ENCODE measurements at places on chromosomes 2 and 18. TPM values are rescaled to one million over a fixed set of nuclear protein-coding genes. Genes with fewer than 3 reads are reported as not detected.

DNA sequence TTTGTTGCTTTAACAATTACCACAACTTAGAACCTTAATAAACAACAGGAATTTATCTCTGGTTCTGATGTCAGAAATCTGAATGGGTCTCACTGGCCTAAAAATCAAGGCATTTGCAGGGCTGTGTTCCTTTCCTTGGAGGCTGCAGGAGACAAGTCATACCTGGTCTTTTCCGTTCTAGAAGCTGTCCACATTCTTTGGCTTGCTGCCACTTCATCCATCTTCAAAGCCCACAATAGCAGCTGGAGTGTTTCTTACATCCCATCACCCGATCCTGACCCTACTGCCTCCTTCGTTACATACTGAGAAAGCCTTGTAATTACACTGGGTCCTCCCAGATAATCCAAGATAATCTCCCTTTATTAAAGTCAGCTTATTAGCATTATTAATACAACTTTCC is 18.1 kb downstream of the NETO1 start:
- no peak overlapping the region for H3K27ac ChIP-seq
- H3K4me1 ChIP-seq = no peaks in the 10 kb centered on the region
- DNase-seq = no peak
- no peaks in the 10 kb centered on the region for H3K27me3 ChIP-seq
- H3K36me3 ChIP-seq = no peaks in the 10 kb centered on the region

LINC00305 gene
- not detected for total RNA-seq

- no peak for DNase-seq
- H3K4me3 ChIP-seq = no peak overlapping the region
- H3K4me1 ChIP-seq = no peaks in the 10 kb centered on the region
- no peak overlapping the region for H3K27ac ChIP-seq
- no peaks in the 10 kb centered on the region for H3K36me3 ChIP-seq
Observed at GRCh38 chr2:41142478-41142877, 690.6 kb upstream of the SLC8A1 start.

FOXI3 gene
- total RNA-seq = not detected

DNA sequence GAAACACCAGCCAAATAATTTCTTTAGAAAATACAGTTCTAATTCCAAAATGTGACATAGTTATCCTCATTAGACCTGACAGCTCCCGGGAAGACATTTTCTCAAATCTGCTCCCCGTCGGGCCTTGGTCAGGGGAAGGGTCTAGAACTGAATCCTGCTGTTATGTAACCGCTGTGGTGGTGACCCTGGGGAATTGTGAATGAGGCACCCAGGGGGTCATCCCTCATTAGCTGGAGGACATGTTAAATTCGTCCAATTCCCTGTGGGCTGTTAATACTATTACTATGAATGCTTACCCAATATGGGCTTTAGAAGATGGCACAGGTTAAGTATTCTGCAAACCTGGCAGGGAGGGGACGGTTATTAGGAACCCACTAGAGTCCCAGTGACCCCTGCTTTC is 11.8 kb downstream of the CPLX4 start:
- no peak overlapping the region for H3K27ac ChIP-seq
- peaks cover 38% of the 10 kb centered on the region for H3K27me3 ChIP-seq
- DNase-seq = no peak
- H3K4me1 ChIP-seq = peaks cover 4% of the 10 kb centered on the region
- H3K4me3 ChIP-seq = no peak overlapping the region

PLGLB2 gene
- 1.3 TPM for total RNA-seq

- H3K27me3 ChIP-seq = no peaks in the 10 kb centered on the region
- H3K4me3 ChIP-seq = no peak overlapping the region
- H3K27ac ChIP-seq = peak overlapping the region; percentile 85
- no peak for DNase-seq
- H3K36me3 ChIP-seq = no peaks in the 10 kb centered on the region
- peaks cover 31% of the 10 kb centered on the region for H3K4me1 ChIP-seq
Observed at GRCh38 chr2:231318954-231319353, 76.6 kb upstream of the B3GNT7 start.

GRCh38 chr18:11368020-11368419 is 218.7 kb upstream of the PIEZO2 start:
- H3K36me3 ChIP-seq = no peaks in the 10 kb centered on the region
- peaks cover 6% of the 10 kb centered on the region for H3K4me1 ChIP-seq
- no peaks in the 10 kb centered on the region for H3K27me3 ChIP-seq
- no peak overlapping the region for H3K27ac ChIP-seq
- no peak for DNase-seq
